ENCODE measurements at places on chromosomes 1 and 21. TPM values are rescaled to one million over a fixed set of nuclear protein-coding genes. Genes with fewer than 3 reads are reported as not detected.

Gene FMO4
- 4.9 TPM for total RNA-seq

Gene GBP5
- total RNA-seq, result 6.4 TPM

Gene BLACAT1
- total RNA-seq, result 0.13 TPM

Gene PLA2G2A
- 494 TPM for total RNA-seq

Gene PDC
- not detected for total RNA-seq

- DNase-seq, result no peak
These were observed 4.8 kb upstream of the DYNLT5 start for GRCh38 chr1:66747501-66747900.

DNA sequence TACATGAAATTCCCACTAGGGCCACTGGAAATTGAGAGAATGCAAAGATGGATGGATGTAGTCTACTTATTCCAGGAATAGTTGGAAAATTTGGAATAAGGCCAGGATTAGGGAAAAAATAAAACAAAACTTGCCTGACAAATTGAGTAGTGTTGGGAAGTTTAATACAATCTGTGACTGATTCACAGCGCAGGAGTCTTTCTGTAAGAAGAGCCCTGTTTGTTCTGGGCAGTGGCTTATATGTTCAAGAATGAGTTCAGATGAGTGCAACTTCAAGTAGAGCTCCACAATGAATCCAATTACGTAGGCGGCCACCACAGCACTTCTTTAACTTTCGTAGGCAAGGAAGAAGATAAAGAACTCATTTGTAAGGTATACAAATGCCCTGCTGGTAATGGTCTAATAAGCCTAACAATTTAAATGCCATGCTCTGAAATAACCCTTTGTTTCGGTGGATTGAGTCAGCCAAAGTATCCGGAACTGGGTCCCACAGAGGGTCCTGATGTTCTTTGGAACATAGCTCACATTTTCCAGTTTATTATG lies 47.1 kb upstream of the KCNE1 start:
- DNase-seq, result no peak

- DNase-seq, result no peak
These were observed 19.3 kb upstream of the ALDH4A1 start for GRCh38 chr1:18921516-18922251.

DNA sequence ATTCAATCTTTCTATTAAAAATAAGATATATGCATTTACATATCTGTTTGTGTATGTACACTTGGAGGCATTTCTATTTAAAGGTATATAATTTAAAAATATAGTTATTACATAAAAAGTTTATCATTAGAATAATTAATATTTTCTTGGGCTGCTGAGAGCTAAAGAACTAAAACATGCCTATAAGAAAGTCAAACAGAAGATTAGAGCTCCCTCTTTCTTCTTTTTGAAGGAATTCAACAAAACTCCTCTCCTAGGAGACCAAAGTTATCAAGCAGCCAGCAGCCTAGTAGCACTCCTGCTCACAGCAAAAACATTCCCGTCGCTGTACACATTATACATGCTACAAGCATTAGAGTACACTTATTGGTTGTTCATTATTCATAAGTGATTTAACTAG lies 216.4 kb downstream of the VAV3 start:
- no peak for DNase-seq

DNA sequence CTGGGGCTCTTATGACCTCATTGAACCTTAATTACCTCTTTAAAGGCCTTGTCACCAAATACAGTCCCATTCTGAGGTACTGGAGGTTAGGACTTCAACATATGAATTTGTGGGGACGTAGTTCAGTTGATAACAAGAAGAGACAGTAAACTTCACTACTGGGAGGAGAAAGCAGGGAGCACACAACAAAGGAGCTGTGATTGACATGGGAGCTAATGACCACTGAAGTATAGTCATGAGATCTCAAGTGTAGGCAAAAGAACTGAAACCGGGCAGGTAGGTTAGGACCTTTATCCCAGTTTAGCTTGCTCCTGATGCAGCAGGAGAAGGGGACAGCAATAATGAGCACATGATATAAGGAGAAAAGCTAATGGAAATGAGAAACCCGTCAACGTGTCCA lies 11.8 kb upstream of the MAB21L3 start:
- no peak for DNase-seq

DNA sequence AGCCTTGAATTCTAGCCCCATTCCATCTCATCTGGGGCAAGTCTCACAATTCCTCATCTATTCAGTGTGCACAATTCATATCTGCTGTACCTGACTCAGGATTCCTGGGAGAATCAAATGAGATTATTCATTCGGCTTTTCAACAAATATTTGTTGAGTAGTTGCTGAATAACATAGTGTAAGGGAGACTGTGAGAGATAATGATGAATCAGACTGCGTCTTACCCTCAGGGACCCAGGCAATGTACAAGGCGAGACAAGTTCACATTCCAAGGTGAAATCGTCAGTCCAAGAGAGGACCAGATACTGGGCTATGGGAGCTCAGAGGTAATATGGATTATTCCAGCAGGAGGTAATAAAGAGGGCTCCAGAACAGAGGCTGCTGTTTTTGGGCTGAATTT lies 67.8 kb upstream of the SMYD2 start:
- no peak for DNase-seq

DNA sequence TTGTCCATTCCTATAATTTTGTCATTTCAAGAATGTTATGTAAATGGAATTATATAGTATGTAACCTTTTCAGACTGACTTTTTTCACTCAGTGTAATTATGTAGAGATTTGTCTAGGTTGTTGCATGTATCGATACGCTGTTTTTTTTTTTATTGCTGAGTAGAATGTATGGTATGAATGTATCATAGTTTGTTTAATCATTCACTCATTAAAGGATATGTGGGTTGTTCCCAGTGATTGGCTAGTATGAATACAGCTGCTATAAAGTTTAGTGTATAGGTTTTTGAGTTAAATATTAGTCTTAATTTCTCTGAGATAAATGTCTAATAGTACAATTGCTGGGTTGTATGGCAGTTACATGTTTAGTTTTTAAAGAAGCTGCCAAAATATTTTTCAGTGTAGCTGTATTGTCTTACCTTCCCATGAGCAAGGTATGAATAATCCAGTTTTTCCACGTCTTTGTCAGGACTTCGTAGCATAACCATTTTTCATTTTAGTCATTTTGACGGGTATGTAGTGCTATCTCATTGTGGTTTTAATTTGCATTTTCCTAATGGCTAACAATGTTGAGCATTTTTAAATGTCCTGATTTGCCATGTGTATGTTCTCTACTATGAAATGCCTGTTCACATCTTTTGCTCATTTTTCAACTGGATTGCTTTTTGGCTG lies 22.4 kb downstream of the CASQ2 start:
- DNase-seq, result no peak

GRCh38 chr21:25615880-25616279 lies 8.6 kb upstream of the MRPL39 start:
- no peak for DNase-seq

- no peak for DNase-seq
These were observed 22.1 kb downstream of the ADAM30 start for GRCh38 chr1:119874186-119874585.

- no peak for DNase-seq
These were observed 49.8 kb downstream of the DDR2 start for GRCh38 chr1:162682013-162682419.

DNA sequence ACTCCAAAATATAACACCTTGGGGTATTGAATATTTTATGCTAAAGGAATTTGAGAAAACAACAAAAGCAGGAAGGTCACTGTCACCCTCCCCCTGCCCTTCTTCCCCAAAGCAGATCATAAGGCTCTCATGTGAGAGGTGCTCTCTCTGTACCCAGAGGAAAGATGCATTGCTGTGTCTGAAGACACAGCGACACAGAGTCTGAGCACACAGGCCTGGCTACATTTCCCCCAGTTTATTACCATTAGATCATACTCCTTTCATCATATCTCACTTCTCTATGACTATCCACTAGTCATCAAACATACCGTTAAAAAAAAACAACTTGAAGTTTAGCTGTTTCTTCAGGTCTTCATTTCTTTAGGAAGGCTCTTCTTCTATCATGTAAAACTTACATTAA lies 127.1 kb downstream of the PPIAL4G start:
- DNase-seq, result no peak

DNA sequence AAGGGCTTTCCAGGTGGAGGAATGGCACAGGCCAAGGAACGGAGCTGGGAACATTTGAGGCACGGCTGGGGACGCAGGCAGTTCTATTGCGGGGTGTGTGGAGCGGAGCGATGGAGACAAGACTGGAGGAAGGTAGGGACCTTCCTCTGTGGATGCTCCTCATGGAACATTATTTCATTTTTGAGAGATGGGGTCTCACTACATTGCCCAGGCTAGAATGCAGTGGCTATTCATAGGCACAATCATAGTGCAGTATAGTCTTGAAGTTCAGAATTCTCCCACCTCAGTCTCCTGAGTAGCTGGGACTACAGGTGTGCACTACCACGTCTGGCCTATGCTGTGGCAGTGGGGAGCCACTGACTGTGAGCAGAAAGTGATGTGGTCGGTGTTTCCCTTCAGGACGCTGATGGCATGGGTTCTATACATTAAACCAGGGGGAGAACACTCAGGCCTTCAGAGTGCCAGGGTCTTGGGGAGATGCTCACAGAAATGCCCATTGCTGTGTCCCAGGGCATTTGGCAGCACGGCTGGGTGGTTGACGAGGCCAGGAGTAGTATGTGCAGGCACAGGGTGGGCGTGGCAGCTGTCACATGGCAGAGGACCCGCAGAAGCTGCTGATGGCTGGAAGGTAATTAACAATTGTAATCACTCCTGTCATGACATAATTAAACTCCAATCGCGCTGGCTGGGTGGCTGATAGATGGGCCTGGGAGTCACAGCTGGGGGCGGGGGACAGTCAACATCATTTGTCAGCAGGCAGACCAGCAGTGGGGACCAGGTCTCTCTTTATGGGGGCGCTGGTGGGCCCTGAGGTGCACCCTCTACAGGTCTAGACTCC lies 40.8 kb upstream of the ACOT11 start:
- DNase-seq, result no peak

GRCh38 chr21:15514073-15514946 lies 215.5 kb upstream of the USP25 start:
- DNase-seq, result no peak
